ENCODE measurements at places on chromosomes 7 and 10.

DNA sequence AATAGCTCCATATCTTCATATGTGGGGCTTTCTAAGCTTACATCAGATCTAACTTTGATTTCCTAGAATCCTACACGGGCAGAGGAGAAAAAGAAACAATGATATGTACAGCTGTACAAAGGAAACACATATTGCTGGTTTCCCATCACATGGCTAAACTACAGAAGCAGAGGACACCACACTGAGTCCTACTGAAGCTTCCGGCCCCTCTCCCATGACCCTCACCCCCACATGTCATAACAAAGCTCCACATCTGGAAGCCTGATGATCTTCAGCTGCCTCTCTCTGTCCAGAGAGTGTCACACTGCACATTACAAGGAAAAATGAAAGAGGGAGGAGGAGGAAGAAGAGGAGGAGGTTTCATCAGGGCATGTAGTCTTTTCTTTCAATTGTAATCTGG is 14.0 kb downstream of the SLC16A12 start:
- DNase-seq, result no peak

- peak; percentile 58 for DNase-seq
Measured at GRCh38 chr10:74947781-74948401, 121.5 kb downstream of the KAT6B start.

DNA sequence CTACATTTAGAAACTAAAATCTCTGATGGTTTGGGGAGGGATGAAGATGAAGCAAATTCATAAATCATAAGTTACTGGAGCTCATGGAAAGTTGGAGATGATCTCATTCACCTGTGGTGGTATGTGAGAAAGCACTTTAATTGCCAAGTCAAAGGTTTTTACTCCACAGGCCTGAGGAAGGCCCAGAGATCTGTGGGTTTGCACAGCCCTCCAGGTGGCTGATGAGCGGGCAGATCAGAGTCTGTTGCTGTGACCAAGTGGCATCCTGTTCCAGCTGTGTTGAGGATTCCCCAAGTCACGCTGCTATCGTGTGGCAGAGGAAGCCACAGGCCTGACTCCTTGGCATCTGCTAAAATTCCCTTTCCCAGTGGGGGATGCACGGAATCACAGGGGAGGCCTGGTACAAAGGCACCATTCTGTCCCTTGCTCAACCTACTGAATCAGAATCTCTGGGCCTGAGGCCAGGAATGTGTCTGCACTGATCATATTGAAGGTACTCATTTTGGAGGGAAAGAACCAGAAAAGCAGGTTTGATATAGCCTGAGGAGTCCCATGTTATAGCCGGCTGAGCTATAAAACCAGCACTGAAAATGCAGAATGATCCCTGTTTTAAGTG is 19.7 kb upstream of the DDC start:
- no peak for DNase-seq

DNA sequence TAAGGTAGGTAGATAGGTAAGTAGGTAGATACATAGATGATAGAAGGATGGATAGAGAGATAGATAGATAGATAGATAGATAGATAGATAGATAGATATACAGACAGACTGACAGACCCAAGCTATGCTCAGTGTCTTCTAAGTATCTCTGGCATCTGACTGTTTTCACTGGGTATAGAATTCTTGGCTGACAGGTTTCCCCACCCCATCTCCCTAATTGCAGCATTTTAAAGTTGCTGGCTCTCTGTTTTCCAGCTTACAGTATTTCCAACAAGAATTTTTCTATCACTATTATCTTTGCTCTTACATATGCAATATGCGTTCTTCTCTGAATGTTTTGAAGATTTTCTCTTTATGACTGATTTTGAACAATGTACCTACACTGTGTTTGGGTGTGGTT is 328.7 kb downstream of the TCERG1L start:
- DNase-seq, result no peak

DNA sequence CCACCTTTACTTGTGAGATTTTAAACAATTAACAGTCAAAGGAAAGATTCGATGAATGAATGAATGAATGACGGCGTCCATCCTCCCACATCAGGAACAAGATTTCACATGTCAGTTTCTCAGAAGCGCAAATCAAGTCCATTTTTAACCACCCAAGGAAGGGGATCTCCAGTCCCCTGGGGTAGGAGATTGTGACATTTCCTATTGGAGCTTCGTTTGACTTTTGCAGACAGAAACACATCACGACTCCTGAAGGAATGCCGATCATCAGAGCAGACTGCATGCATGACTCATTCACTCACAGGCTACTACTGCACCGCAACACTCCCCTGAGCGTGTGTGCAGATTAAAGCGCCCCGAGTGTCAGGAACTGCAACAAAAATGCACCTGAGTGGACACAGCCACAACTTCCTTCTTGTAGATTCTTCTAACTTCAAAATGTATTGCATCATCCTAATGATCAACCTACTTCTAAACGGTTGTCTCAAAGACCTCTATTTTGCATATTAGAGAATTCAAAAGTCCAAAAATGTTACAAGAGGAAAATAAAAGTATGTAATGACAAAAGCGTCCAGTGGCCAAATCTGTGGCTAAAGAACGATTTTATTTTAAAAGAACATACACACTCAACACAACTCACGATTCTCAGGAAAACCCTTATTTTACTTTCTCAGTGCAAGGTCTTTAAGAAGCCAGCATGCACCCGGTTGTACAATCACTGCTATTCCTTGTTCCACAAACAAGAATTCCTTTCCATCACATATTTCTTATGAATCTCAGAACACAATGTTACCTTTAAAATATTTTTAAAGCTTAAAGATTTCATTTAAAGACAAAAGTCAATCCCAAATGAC is 172.6 kb downstream of the FAM107B start:
- DNase-seq, result no peak

GRCh38 chr10:24465891-24466818 is 257.2 kb downstream of the KIAA1217 start:
- no peak for DNase-seq

DNA sequence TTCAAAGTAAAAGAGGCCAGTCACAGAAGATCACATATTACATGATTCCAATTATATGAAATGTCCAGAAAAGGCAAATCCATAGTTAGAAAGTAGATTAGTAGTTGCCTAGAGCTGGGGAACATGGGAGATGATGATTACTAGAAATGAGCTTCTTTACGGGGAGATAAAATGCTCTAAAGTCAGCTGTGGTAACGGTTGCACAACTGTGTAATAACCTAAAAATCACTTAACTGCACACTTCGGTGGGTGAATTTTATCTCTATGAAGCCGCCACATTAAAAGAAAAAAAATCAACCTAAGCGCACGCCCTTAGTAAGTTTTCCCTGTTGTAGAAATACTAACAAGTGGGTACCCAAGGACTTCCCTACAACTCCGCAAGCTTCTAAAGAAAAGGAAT is 15.9 kb downstream of the XRCC2 start:
- no peak for DNase-seq

- no peak for DNase-seq
Measured at GRCh38 chr10:76286536-76286935, 855.1 kb downstream of the LRMDA start.

GRCh38 chr10:3331690-3332230 is 159.2 kb upstream of the PITRM1 start:
- no peak for DNase-seq

DNA sequence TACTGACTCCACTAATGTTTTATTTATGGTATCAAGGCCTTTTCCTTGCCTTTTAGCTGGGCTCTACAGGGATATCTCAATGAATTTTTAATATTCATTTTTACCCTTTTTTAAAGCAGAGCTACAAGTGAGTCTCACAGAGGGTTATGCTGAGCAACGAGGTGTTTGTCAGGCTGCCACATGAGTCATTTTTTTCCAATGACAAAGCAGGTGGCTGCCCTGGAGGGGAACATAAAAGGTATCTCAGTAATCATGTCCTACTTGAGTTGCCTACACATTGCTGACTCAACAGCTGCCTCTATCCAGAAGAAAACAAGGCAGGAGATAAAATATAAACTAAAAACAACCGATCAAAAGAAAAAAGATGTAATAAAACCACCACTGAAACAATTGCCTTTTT is 1004.9 kb upstream of the POT1 start:
- peak; percentile 29 for DNase-seq

- DNase-seq, result peak; percentile 94
Measured at GRCh38 chr7:7821517-7821916, 103.1 kb upstream of the RPA3 start.

DNA sequence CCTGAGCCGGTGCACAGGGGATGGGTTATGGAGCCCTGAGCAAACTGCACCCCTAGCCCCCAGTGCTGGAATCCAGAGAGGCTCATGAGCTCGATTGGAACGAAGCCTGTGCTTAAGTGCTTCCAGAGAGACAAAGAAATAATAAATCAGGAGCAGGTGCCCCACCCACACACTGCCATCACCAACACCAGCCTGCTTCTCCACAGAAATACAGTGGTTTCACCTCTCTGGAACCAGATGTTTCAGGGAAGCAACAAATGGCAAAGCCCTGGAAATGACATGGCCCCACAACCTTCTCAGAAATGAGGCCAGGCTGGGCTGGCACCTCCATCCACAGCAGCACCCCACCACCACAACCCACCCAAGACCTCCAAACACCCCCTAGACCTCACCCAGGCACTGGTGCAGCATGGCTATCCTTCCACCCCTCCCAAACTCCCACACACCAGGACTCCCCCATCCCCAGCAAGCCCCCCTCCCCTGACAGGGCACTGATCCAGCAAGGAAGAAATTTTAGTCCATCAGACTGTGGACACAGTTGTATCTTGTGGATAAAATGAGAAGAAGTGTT is 4.1 kb upstream of the SLC18A3 start:
- no peak for DNase-seq

GRCh38 chr10:37857287-37858211 is at the start of gene ZNF248:
Gene ZNF248, minus strand, starts transcription at chr10:37857610. Its CDS starts 1,300 bp downstream, at chr10:37856310.
- peak; percentile 74 for DNase-seq

DNA sequence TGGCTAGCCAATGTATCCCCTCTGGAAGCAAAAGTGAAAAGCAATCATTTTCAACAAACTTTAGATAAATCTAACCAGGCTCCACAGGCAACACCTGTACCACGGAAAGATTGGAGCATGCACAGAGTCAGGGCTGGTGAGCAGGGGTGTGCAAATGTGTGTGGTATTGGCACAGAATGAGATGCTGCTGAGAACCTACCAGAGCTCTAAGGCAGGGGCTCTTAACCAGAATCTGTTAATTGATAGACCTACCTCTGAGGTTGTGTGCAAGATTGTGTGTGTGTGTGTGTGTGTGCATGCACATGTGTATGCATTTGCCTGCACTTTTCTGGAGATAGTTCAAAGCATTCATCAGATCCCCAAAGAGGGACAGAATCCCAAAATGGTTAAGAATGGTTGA is 62.9 kb downstream of the PIK3AP1 start:
- no peak for DNase-seq

GRCh38 chr7:154871507-154871906 is 131.4 kb downstream of the PAXIP1 start:
- no peak for DNase-seq

GRCh38 chr7:158518980-158519632 is 68.5 kb downstream of the PTPRN2 start:
- no peak for DNase-seq

DNA sequence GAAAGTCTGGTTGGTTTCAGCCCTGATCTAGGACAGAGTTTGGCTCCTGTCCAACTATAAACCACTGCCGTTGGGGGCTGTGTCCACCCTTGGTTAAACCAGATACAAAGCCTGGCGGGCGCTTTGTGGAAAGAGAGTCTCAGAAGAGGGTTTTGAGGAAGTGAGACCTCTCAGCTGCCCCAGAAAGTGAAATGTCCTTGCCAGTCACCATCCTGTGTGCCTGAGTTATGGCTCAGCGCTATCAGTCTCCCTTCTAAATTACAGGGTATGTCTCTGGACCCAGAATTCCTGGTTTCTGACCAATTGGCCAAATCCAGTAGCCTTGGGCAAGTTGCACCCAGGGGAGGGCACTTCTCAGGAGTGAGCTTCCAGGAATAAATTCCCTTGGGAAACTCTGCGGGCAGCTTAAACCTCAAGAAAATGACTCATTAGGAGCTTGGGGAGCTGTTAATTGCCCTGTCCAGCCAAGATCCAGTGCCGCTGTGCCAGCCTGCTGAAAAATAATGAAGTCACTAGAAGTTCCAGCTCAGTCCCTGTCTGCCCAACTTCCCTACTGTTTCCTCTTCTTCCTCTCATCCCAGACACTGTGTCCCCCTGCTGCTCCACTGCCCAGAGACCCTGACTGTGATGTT is 66.7 kb upstream of the PDZD8 start:
- DNase-seq, result no peak

- DNase-seq, result no peak
Measured at GRCh38 chr10:84945791-84946190, 617.4 kb downstream of the CCSER2 start.

GRCh38 chr10:119448628-119449584 is 93.6 kb downstream of the RGS10 start:
- no peak for DNase-seq

DNA sequence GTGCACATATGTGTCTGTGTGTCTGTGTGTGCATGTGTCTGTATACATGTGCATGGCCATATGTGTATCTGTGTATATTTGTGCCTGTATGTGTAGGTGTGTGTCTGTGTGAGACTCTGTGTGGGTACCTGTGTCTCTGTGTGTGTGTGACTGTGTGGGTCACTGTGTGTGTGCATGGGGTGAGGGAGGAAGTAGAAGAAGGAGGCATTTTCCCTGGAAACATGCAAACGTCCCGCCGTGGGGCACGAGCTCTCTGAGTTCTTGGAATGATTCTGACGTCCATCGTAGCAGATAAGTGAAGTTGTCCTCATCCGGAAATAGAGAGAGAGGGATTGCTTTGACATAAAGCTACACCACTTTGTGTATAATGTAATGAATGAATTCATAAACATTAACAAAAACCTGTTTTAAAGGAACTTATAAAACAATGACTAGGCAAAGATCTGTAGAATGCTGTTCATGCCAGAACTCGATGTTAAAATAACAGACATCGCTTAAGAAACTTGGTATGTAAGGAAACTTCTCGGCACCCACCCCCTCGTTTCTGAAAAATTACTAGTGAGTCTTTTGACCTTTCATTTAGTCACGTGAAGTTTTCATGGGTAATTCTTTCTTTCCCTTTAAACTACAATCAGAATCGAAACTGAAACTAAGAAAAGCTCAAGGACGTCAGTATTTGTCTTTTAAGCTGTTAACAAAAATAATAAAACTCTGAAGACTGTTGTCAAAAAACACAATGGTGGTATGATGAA is 43.6 kb upstream of the KLF6 start:
- no peak for DNase-seq
